Activated CD8-positive, alpha-beta memory T cell treated with anti-CD3 and anti-CD28 coated beads, Interleukin-2, amount 50 U/mL, for 4 hours (primary cell): ENCODE measurements at places on chromosomes 7 and 10.

- DNase-seq = no peak
Measured at GRCh38 chr7:151537818-151538561, 18.3 kb upstream of the RHEB start.

- DNase-seq = no peak
Measured at GRCh38 chr7:113832196-113832745, 86.5 kb downstream of the PPP1R3A start.

GRCh38 chr7:147584771-147585193, 1005.8 kb upstream of the C7orf33 start:
- no peak for DNase-seq

DNA sequence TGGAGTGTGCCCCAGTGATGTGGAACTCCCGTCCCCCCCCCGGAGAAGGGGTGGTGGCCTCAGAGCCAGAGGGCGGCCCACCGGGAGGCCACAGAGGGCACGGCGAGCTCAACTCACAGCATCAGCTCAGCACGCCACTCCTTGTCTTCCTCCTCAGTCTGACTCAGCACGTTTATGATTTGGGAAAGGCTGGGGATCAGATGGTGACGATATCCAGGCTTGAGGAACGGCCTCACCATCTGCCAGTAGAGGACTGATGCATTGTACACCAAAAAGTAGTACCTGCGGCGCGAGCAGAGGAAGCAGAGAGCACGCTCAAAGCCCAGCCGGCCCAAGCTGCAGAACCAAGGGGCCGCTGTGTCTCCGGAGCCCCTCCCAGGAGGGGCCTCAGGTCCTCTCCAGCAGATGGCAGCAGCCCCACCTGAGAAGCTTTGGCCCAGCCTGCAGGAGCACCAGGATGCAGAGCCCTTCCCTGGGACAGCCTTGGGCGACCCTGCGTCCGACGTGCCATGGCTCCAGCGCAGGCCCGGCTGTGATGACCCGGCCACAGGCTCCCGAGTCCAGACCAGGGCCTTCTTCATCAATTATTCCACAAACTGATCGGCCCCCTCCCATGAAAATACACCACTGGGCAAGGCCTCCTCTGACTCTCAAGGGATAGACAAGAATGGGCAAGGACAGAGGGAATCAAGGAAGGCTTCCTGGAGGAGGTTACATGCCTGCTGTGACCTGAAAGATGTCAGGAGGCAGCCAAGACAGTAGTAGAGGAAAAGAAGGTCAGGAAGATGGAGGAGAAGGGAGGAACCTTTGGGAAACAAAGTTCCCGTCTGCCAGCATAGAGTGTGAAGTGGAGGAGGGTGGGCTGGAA, 3.7 kb downstream of the CFAP46 start:
- no peak for DNase-seq

- no peak for DNase-seq
Measured at GRCh38 chr7:36565792-36566356, 158.4 kb downstream of the AOAH start.
